Activated CD8-positive, alpha-beta memory T cell treated with anti-CD3 and anti-CD28 coated beads for 1 hour (primary cell): ENCODE measurements at places on chromosomes 11 and 22.

DNA sequence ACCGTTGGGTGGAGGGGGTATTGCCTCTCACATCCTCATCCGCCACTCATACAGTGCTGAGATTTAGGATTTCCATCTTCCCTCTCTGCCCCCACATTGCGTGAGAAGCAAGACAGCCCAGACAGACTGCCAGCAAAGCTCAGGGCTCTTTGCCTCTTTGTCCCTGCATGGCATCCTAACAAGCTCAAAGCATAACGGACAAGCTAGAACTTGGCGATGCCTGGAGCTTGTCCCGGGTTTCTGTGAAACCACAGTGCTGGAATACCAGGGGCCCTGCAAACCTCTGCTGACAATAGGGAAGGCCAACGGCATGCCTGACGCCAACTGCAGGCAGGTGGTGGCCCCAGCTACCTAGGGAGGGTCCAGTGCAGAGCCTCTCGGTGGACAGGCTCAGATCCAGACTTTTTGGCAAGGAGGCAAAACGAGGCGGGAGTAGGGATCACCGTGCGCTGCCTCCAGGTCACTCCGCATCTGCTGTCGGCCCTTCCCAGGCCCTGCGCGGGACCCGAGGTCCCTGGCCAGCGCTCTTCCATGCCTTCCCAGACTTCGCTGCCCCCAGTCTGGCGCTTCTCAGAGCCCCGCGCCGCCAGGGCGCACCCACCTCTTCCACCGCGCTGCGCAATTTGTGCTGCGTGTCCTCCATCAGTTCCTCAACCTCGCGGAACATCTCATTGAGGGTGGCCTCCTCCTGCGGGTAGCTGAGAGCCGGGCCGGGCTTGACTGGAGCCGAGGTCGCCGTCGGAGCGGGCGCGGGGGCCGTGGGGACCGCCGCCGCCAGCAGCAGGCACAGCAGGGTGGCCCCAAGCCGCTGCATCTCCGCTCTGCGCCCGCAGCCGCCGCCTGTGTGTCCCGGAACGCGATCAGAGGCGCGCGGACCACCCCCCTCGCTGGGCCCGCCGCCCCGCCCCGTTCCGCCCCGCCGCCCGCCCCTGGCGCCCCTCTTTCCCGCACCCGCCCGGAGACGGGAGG is at the start of gene DKK3:
Gene DKK3, minus strand, starts transcription at position 858 of the 969 bp plus-strand sequence. Its CDS starts 44 bp downstream, at position 814.
- no peak for DNase-seq

GRCh38 chr11:102849311-102849710 is 5.9 kb upstream of the MMP3 start:
- no peak for DNase-seq

DNA sequence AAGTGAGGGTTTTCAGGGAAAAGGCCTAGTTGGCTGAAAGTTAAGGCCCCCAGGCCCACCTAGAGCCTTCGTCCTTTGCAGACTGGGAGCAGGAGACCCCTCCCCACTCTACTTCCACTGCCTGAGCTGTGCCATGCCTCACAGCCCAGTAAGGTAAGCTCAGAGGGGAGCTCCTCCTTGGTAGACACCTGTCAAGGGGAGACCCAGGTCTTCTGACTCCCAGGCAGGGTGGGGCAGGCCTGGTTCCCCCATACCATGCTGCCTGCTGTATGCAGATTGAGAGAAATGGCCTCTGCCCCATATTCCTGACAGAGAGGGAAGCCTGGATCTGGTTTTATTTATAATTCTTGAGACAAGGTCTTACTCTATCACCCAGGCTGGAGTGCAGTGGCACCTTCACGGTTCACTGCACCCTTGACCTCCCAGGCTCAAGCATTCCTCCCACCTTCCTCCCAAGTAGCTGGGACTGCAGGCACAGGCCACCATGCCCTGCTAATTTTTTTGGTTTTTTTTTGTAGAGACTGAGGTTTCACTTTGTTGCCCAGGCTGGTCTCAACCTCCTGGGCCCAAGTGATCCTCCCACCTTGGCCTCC is 697 bp downstream of the RAB36 start:
- DNase-seq = no peak

- no peak for DNase-seq
Observed at GRCh38 chr11:85953491-85954143, 98.4 kb downstream of the CCDC83 start.

DNA sequence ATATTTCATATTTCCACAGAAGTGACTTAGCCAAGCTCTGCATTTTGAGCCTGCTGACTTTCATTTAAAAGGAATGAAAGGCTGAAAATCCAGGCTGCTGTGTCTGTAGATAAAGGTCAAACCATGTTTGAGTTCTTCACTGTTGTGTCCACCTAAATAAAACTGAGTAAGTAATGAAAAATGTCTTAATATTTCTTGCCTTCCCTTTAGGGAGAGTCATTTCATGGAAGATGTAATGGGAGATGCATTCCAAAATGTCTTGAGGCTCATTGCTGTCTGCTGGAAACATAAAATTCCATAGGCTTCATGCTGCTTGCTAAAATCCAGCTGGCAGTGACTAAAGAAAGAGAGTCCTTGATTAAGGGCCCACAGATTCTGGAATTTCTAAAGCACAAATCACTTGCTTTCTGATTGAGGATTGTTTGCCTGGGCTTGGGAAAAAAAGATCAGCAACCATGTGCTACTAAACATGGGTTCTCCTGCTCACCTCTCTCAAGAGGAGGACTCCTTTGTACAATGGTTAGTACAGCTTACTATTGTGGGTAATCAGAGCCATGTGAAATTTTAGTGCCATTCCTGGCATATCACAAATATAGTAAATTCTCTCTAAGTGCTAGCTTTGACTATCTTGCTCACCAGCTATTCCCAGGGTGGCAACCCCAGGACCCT is 56.9 kb downstream of the PANX1 start:
- no peak for DNase-seq

DNA sequence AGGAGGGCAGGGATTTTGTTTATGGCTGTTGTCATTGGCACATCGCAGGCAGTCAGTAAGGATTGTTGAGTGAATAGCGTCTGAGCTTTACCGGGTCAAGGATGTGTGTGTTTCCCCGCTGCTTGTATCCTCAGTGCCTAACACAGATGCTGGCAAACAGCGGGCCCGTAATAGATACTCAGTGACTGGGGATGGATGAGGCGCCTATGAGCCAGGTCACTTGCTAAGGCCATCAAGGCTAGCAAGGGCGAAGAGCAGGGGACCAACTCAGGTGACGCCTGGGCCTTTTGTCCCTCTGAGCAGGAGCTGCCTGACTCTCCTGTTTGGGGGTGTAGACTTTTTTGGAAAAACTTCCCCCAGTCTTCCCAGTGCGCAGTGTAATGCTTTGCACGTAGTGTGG is 118.1 kb downstream of the HIPK3 start:
- no peak for DNase-seq

GRCh38 chr22:36860821-36861659 is at the start of gene NCF4:
Gene NCF4, plus strand, starts transcription at chr22:36861006. Its CDS starts 166 bp downstream, at chr22:36861172.
- DNase-seq = no peak

DNA sequence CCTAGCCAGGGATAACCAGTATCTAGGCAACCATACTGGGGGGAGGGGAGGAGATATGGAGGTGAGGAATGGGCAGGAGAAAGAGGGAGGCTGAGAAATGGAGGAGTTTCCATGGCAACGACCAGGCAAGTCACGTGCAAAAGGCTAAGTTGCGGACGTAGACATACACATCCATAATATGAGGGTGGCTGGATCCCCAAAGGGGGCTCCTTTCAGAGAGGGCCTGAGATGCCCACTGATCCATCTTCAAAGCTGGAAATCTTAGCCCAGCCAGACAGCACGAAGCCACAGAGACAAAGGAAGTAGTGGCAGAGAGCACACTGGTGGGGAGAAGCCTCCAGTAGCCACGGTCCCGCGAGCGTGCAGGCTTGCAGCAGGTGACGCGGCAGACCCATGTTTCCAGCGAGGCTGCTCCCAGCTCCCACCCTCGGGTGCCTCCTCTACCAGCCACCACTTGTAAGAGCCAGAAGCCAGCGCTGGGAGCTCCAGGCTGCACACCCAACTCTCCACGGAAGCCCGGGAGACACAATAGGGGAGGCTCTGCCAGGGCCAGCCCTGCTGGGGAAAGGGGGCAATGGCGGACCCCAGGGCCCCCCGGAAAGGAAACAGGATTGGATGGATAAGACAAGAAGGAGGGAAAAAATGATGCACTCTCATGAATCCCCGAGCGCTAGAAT is 938 bp downstream of the FXYD6 start:
- no peak for DNase-seq
